Kidney epithelial cell (primary cell): ENCODE measurements at places on chromosomes 7 and 10.

DNA sequence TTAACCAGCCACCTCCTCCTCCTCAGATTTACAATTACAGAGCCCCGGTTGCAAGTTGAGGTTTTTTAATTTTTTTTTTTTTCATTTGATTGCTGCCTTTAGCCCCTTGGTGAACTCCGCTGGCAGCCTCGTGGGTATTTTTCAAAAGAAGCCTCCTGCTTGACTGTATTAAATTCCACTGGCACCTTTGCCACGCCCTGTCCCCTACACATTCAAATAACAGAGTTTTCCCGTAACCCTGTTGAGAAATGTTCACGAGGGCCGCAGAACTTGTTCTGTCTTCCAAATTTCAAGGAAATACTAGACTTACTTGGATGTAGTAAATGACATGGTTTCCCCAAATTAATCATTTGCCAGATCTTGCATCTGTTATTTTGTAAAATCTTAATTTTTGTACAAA lies 167.0 kb downstream of the ARID5B start:
- DNase-seq: no peak

- DNase-seq: no peak
These were observed 150.4 kb downstream of the ANK3 start for GRCh38 chr10:60239228-60239627.

- no peak for DNase-seq
These were observed 112.5 kb downstream of the SVIL start for GRCh38 chr10:29522061-29522855.

DNA sequence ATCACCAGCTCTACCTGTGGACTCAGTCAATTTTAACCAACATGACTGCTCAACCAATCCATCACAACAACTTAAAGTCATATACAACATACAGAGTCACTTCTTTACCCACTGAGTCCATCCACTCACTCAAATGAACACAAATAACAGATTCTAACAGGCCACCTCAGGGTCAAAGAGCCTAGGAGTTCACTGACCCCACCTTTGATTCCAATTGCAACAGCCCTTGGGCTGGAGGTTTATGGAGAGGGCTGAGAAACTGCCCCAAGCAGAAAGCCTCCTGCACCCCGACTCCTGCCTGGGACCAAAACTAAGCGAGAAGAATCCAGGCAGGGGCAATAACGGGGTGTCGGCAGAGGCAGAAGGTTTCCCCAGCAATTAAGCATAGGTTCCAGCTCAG lies 263.8 kb downstream of the PARD3 start:
- no peak for DNase-seq
